Stimulated activated CD4-positive, alpha-beta T cell treated with anti-CD3 and anti-CD28 coated beads, Interleukin-2, amount 100 ng/mL, for 4 hours (primary cell): ENCODE measurements at places on chromosomes 4 and X.

GRCh38 chrX:147832707-147833348 is 78.9 kb upstream of the FMR1 start:
- DNase-seq = no peak

GRCh38 chr4:151099976-151100417 is 569 bp downstream of the RPS3A start:
- no peak for DNase-seq

DNA sequence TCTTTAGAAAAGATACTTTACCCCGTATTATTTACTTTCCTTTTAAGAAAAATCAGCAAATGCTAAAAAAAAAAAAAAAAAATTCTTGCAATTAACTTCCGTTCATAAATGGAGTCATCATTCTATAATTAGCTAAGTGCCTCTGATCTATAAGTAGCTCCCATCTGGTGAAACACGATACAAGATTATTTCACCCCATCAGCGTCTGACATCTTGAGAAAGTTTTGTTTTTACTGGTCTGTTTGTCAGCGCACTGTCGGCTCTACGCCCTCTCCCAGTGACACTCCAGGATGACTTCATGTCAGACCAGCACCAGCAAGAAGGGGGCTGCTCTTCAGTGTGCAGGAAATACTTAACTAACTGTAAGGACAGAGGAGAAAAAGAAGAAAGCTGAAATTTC is 108.3 kb downstream of the AFAP1 start:
- DNase-seq = no peak

DNA sequence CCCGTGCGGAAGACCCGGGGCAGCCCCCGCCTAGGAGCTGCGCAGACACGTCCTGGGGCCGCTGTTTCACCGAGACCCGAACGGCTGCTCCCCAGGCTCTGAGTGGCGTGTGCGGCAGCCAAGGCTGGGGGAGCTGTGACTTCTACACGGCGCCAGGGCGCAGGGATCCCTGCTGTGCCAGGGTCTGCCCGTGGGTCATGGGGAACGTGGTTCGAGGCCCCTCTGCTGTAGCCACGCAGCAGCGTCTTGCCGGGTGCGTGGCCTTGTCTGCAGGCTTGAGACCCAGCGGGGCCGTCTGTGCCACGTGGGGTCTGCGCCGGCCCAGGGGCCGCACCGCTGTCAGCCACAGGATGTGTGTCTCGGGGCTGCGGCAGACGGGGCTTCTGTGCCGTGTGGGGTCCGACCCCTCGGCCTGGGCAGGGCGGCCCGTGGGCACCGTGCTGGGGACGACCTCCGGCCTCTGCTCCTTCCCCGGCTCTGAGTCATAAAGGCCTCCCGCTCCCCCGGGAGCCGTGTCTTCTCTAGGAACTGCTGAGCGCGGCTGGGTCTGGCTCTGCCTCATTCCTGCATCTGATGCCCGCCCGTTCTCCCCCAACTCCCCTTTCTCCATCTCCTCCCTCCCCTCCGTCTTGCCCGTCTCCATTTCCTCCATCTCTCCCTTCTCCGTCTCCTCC is 12.7 kb upstream of the GTPBP6 start:
- no peak for DNase-seq

DNA sequence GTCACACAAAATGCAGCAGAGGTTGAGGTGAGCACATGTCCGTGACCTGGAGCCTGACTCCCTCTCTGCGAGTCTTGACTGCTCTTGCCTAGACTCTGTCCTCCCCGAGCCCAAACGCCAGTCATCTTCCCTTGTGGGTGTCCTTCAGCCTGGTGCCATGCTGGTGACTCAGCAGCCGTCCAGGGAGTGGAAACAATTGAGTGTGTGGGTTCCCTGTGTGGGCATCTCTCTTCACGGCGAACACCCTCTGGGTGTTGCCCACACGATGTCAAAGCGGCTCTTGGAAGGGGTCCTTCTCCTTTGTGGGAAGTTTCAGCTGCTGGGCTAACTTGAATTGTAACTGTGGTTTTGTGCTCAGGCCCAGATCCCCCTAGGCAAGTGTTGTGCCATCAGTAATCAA is 17.5 kb upstream of the MSANTD1 start:
- DNase-seq = no peak

- DNase-seq = no peak
Observed at GRCh38 chr4:1641671-1642070, 42.4 kb downstream of the FAM53A start.

- no peak for DNase-seq
Observed at GRCh38 chr4:153520801-153521329, 54.7 kb downstream of the TMEM131L start.

DNA sequence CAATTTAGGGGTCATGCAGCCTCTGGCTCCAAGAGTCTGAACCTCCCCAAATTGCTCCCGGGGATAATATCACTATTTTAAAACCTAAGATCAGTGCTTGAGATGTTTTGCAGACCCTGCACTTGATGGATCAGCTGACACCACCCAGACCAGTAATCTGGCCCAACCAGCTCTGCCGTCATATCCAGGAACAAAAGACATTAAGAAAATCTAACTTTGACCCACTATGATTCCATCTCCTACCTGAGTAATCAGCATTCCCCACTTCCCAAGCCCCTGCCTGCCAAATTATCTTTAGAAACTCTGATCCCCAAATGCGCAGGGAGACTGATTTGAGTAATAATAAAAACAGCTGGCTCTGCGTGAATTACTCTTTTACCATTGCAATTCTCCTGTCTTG is 34.4 kb upstream of the CCNG2 start:
- DNase-seq = no peak

DNA sequence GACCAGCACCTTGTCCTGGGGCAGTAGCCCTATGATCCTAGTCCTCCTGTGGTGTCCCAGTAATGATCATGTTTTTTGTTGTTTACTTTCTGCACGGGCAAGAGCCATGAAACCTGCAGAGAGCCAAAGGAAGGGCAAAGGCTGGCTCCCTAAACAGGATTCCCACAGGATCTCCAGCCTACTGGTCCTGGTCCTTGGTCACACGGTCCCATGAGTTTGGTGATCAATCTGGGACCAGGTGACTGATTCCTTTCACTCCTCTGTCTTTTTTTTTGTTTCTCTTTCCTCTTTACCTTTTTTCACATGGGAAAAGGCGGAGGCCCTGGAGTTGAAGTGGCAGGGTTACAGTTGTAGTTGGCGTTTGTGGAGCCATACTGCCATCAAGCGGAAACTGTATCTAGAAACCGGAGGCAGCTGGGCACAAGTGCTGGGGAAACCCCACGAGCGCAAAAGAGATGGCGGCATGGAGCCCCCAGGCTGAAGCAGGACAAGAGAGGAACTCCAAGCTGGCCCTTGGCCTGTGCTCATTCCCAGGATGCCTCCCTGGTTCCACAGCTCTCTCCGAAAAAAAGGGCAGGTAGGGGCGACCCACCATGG is 34.6 kb downstream of the NBDY start:
- DNase-seq = no peak
